ENCODE measurements at places on chromosomes 5 and 9. TPM values are rescaled to one million over a fixed set of nuclear protein-coding genes. Genes with fewer than 3 reads are reported as not detected.

DNA sequence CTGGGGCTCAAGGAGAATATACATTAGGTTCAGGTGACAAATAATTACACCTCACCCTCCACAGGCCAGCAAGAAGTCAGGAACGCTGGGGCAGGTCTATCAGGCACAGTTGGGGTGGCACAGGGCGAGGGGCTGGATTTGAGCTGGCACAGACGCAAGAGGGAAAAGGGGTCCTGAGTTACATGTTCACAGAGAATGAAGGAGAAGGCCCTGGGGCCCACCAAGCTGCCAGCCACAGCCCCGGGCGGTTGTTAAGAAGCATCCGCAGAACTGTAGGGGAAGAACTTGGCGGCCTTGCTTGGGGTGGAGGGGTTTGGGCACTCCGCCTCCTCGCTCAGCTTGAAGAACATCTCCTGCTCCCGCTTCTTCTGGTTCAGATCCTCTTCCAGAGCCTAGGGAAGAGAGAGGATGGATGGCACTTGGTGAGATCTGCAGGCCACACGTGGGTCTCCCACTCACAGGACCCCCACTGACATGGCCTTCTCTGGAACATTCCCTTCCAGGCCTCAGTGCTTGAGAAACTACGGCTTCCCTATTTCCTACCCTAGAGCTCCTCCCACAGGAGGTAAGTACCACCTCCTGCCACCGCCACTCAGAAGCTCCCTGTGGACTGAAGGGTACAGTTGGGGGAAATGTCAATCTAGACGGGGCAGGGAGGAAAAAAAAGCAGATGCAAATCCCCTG is 38.3 kb upstream of the FBXW11 start:
- DNase-seq = no peak

GRCh38 chr5:7446913-7447312 is 51.0 kb downstream of the ADCY2 start:
- no peak for DNase-seq

CCL27 gene
- total RNA-seq = not detected

GRCh38 chr5:121377461-121377860 is 474.2 kb upstream of the FTMT start:
- DNase-seq = no peak

ROR2 gene
- 3.1 TPM for total RNA-seq

DNA sequence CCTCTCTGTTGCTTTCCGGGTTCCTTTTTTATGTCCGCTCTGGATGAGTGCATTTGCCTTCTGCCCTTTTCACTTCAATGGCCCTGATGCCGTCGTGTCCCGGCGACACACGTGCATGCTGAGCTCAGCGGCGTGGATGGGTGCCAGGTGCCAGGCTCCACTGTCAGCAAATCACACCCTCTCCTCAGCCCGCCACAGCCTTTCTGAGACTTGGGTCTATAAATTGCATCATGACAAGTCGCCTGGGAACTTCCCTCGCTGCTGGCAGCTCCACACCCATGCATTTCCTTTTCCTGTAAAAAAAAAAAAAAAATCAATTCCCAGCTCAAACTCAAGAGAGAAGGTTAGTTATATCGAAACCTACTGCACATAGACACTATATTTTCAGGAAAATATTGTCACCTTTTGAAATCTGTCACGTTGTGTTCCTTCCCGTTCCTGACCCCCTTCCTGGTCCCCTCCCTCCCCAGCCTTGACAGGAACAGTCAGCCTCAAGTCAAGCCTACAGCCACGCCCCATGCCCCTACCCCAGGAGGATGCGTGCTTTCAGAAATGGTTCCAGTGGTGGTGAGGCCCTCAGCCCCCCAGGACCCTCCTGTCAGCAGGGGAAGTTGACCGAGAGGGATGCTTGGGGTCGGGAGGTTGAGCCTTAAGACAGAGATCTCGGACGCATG is 110.3 kb upstream of the PTCH1 start:
- DNase-seq = no peak

- DNase-seq = no peak
Observed at GRCh38 chr9:90966480-90967144, 165.0 kb downstream of the SYK start.

FOXD4L3 gene
- total RNA-seq = not detected

- DNase-seq = no peak
Observed at GRCh38 chr9:114299286-114300152, 23.4 kb upstream of the ORM1 start.

CYSRT1 gene
- 0.17 TPM for total RNA-seq

GRCh38 chr9:130662099-130662969 is 2.1 kb upstream of the PRDM12 start:
- no peak for DNase-seq

GRCh38 chr9:106693558-106693957 is 169.4 kb upstream of the ZNF462 start:
- DNase-seq = no peak

DNA sequence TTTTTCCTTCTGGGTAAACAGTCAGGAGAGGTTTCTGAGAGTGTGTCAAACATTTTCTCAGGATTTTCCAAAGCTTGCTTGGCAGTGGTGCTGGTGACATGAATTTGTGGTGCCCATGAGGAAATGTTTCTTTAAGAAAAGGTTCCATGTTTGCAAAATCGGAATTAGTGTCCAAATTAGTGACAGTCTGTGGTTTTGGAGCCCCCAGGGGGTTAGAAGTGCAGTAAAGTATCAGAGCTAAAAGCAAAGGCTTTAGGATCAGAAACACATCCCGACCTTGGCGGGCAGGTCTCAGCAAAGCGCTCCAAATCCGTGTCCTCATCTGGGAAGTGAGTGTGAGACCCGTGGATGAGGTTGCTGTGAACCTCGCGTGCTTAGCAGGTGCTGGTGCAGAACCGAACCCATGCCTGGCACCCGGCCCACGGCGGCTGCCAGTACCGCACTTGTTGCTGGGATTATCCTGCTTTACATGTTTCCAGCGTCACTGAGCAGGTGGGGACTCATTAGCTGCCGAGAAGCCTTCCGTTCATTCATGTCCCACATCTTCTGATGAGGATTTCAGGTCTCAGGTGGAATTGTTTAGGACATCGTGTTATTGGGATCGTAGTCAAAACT is 70.8 kb upstream of the COL5A1 start:
- no peak for DNase-seq

DNA sequence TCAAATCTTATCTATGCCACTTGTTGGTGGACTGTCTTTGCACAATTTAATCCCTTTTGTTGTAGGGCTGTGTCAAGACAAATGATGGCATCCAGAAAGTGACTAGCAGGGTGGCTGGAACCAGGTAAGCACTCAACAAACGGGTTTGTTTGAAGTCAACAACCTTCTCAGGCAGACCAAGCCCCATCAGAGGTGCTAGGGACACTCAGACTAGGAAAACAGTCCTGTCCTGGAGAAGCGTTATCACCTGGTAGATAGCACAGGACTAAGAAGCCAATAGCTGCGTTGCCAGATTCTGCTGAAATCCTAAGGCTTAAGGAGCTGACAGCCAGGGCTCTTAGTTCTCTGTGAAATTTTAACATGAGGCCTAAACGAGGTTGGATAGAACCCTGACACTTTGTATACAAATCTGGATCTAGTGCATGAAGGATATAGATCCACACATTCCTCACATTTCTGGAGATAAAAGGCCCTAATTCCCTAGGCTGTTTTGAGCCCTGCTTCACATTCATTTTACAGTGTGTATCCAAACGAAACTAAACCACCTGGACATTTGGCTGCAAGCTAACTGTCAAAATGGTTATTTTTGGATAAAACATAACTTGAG is 179.8 kb downstream of the DCP2 start:
- no peak for DNase-seq

- DNase-seq = no peak
Observed at GRCh38 chr9:118595719-118596305, 773.4 kb downstream of the BRINP1 start.

DNA sequence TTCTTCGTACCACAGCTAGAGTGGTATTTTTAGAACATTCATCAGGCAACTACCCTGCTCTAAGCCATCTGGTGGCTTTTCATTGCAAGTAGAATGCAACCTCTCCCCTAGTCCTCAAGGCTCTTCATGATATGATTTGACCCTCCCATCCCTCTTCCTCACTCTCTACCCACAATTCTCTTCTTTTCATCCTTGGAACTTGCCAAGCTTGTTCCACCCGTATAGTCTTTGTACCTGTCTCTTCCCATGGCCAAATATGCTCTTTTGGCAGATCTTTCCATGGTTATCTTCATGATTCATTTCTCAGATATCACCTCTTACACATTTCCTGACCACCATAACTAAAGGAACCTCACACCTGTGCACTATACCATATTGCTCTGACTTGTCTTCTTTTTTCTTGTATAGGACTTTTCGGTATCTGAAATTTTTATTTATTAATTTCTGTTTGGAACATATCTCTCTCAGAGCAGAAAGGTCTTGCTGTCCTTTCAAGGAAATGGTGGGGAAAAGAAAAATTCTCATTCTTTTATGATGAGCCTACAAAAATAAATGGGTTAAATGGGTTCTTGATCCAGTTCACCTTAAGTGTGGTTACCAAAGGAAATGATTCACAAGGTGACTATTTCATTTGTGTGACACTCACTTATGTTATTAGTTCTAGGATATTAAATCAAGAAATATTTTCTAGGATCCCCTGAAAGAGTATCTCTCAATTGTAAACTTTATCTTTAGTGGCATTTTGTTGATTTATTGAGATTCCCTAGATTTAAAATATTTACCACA is 3.7 kb upstream of the CD274 start:
- DNase-seq = no peak

- DNase-seq = no peak
Observed at GRCh38 chr5:156920861-156921431, 42.1 kb downstream of the TIMD4 start.

DNA sequence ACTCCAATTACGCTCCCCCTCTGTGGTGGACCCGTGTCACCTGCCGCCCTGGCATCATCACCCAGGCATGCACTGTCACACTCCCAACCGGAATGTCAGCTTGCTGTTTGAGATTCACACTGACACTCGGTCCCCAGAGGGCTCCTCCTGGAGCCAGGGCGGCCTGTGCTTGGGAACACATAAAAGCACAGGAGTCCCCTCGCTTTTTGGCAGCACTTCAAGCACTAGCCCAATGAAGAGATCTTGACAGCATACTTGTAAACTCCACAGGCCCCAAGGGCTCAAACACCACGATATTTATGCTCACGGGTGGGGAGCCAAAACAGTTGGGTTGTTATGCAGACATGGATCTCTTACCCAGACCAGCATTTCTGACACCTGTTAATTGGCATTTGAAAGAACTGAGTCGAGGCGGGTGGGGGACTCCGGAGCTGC is 90.8 kb upstream of the EGFLAM start:
- DNase-seq = no peak

DNA sequence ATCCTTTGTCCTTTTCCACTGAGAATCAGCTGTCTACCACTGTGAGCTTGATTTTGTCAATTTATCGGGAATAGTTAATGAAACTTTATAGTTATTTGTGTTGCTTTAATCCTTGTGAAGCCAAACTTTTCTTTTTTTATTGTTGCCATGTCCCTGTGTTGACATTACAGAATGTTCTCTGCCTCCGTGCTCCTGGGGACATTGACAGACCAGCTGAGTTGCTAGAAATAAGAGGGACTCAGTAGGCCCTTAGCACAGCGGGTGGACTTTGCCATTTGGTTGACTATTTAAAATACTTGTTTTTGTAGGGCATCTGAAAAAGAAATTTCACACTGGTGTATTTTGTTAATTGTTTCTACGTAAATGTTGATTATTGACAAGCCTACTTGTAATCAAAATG is 70.5 kb downstream of the IL31RA start:
- no peak for DNase-seq

- DNase-seq = no peak
Observed at GRCh38 chr9:76530458-76531110, 71.6 kb downstream of the GCNT1 start.

GRCh38 chr5:6775571-6775970 is 62.3 kb downstream of the TENT4A start:
- DNase-seq = no peak

DNA sequence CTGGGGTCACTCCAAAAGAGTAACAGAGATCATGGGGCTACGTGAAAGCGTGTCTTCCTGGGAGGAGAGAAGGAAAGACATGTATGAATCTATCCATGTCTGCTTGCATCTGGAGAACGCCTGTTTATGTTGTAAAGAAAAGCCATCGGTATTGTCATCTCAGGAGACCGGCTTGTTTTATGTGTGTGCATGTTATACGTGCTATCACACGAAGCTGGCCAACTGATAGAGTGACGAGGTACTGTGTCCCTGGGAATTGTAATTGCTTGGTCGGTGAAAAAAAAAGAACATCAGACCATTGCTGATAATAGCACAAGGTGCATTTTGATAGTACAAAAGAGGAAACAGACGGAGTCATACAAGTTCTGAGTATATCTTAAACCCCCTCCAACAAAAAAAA is 370 bp upstream of the CDH6 start:
- DNase-seq = no peak

- no peak for DNase-seq
Observed at GRCh38 chr9:117095081-117095480, 319.8 kb downstream of the ASTN2 start.
